ENCODE measurements at places on chromosomes 2 and 18. TPM values are rescaled to one million over a fixed set of nuclear protein-coding genes. Genes with fewer than 3 reads are reported as not detected.

- DNase-seq, result no peak
Observed at GRCh38 chr2:177334940-177335543, 57.5 kb upstream of the AGPS start.

DNA sequence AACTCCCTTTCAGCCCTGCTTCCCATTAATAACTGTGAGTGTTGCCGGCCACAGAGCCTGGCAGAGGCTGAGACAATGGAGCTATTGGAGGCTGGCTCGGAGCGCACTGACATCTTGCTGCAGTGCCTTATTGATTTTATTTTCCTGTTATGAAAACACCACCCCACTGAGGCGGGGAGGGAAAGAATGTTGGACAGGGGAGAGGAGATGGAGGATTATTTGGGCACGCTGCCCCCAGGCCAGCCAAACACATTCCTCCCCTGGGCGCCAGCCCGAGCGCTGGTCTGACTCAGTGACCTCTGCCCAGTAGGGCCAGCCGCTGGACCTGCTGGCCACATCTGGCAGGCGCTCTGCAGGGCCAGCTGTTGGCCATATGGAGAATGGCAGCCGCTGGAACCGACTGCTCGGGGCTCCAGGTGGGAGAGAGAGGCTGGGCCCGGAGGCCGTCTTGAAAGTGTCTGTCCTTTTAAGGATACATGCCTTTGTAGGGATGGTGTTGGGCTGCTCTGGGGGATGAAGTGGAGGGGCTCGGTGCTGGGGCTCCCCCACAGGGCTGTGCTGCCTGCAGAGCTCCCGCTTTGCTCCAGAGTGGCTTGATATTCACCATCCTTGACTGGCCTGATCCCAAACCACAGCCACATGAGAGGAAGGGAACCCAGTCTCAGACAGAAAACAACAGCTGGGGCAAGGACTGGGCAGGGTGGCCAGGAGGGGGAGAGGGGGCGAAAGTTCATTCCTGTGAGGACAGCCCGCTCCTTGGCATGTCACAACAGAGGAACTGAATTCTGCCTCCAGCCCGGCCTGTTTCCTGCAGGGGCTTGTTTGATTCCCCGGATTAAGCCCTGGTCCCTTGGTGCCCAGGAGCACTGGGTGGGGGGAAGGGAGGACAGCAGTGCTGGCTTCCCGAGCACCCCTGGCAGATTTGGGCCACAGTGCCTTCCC is 179.0 kb downstream of the KLHL29 start:
- peak; percentile 72 for DNase-seq

GRCh38 chr2:13877571-13877970 is 754.9 kb upstream of the LRATD1 start:
- DNase-seq, result no peak

GRCh38 chr2:10504994-10505820 is 57.1 kb upstream of the ODC1 start:
- DNase-seq, result no peak

DNA sequence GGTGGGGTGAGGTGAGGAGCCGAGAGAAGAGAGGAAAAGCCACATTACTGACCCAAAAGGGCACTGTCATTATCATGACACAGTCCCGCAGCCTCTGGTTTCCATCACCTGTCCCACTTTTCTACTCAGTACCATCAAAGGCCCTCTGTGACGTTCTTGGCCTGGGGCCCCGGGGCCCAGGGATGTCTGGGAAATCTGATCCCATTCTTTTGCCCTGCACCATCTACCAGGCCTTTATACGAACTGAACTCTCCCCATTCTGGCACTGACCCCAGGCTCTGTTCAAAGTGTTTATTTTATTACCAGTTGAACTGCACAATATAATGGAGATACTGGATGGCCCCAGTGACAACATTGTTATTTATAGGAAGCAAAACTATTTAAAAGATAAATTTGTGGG is 89.1 kb downstream of the COL6A3 start:
- no peak for DNase-seq

DNA sequence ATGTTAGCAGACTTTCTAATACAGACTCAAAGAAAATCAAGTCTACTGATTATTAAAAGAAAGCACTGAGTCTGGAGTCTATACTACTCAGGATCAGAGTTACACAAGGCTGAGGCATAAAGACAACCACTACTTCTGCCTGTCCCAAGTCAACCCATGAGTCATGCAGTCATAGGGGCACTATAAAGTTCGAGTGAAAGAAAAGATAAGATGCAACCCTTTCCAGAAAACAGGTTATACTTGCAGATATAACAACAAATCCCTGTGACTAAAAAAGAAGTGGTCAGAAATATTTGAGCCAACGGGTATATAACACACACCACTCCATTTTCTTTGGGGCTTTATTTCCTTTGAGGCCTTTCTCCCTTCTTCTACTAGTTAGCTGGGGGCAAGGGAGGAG is 18.6 kb upstream of the SCRN3 start:
- DNase-seq, result no peak

GRCh38 chr2:219539926-219540678 is 3.5 kb downstream of the CHPF start:
- peak; percentile 43 for DNase-seq

- peak; percentile 44 for DNase-seq
Observed at GRCh38 chr2:53490659-53491058, 276.9 kb upstream of the CHAC2 start.

GRCh38 chr2:46200100-46200690 is 97.0 kb upstream of the EPAS1 start:
- no peak for DNase-seq

AQP12B gene
- polyA plus RNA-seq, result not detected

DNA sequence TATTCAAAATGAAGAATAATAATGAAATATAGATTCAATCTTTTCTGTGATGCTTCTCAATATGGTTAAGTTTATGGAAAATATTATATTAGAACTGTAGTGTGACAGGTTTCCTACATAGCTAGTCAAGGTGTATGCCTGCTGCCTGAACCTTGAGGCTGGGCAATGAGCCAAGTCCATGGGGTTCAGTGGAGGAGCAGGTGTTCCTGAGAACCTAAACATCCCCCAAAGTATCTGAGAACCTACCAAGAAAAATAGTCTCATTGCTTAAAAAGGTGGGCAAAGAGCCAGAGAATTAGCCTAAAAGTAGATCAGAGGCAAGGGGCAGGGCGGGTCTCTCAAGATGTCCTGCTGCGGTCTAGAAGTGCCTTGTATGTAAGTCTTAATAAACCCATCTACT is 185.9 kb upstream of the SPHKAP start:
- no peak for DNase-seq

- DNase-seq, result no peak
Observed at GRCh38 chr18:8627107-8627472, 17.9 kb downstream of the RAB12 start.

LYPD6 gene
- 1.0 TPM for polyA plus RNA-seq

GRCh38 chr2:65630643-65631042 is 198.2 kb upstream of the SPRED2 start:
- DNase-seq, result no peak

- no peak for DNase-seq
Observed at GRCh38 chr2:28444956-28445355, 50.9 kb upstream of the PLB1 start.

GRCh38 chr2:99140860-99141109 is 722 bp upstream of the C2orf15 start:
- no peak for DNase-seq

DNA sequence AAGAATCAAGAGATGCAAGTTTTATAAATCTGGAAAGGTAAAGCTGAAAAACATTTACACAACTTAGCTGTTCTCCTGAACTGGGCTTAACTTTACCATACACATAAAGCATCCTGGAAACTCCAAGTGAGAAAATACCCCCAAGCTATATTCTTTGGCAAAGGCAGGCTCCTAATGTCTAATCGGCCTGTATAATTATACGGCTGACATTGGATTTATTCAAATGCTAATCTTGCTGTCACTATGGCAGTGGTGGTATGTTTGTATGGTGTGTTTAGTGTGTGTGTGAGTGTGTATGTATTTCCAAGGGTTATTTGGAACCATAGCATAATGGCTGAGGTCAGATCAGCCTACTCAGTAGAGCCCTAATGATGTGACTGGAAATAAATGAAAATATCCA is 1031.8 kb upstream of the ZEB2 start:
- DNase-seq, result no peak

Measured in ovary (tissue), 10 donors.